ENCODE measurements at places on chromosomes 5 and 9.

DNA sequence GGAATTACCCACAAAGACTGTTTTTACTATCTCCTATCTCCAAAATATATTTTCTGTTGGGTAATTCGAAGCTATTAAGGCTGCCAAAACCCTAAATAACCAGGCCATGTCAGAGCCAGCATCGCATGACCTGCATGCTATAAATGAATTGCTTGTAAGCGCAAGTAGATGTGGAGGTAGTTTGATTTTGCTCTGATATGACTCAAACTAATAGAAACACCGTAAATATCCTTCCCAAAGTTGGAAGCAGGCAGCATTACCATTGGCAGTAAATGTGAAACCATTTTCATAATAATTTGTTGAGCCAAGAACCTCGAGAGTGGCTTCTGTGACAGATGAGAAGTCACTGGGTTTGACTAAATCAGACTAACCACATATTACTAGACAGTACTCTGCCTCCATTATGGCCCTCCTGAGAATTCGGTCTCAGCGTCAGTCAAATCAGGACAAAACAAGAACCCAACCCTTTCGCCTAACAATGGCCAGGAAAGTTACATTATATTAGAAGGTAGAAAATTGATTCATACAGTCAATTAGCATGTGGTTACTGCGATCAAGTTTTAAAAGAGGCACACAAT lies 289.8 kb downstream of the SPOCK1 start:
- no peak for DNase-seq

GRCh38 chr9:134396258-134396742 lies 70.0 kb downstream of the RXRA start:
- no peak for DNase-seq

- no peak for DNase-seq
These were observed 340.4 kb downstream of the SPOCK1 start for GRCh38 chr5:137158691-137159090.

- DNase-seq = peak; percentile 87
These were observed 19.1 kb downstream of the TNFSF8 start for GRCh38 chr9:114911167-114911821.

DNA sequence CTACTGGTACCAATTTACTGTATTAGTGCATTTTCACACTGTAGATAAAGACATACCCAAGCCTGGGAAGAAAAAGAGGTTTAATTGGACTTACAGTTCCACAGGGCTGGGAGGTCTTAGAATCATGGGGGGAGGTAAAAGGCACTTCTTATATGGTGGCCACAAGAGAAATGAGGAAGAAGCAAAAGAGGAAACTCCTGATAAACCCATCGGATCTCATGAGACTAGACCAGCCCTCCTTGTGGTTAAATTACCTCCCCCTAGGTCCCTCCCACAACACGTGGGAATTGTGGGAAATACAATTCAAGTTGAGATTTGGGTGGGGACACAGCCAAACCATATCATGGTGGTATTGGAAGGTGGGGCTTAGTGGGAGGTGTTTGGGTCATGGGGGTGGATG lies 56.5 kb upstream of the SPDL1 start:
- DNase-seq = no peak

GRCh38 chr5:3187771-3188425 lies 407.7 kb upstream of the IRX1 start:
- peak; percentile 6 for DNase-seq

- DNase-seq = no peak
These were observed 12.4 kb upstream of the SIL1 start for GRCh38 chr5:139210585-139210984.

DNA sequence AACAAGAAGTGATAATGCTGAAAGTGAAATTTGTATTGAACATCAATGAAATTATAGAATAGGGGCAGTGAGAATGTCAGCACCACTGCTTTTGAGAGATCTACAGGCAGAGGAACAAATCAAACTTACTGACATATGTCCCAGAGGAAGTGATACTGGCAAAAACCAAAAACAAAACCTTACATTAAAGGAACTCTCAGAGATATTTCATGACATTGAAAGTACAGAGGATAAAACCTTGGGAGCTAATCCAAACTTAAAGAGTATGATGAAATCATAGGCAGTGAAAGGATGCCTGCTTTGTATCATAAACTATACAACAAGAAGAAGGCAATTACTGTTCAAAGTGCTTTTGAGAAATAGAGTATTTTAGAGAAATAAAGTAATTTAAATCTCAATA lies 90.4 kb upstream of the SV2C start:
- DNase-seq = no peak

GRCh38 chr5:41754857-41755256 lies 115.4 kb downstream of the OXCT1 start:
- DNase-seq = no peak

- DNase-seq = no peak
These were observed 624.2 kb downstream of the KCTD16 start for GRCh38 chr5:144794922-144795321.

DNA sequence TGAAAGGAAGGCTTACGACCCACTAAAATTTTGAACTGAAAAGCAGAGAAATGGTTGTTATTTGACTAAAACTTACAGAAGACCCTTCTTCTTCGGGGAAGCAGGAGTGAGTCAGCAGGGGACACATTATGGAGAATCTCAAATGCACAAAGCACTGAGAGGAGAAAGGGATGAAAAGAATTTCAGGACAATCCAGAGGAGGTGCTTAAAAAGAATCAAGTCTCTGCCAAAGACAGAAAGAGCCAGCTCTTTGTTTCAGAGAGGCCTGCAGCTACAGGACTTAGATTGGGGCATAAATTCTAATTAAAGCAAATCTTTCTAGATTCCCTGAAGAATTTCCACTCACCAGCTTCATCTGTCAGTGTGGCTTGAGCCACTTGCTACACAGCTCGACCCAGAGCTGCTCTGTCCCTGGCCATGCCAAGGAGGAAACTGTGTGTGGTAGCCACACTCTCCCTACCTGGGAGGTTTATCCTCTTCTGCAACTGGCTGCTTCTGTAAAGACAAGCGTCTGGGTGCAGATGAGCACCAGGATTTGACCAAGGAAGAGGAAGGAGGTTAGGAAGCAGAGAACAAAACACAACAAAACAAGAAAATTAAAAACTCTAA lies 89.9 kb downstream of the SEMA5A start:
- no peak for DNase-seq

- no peak for DNase-seq
These were observed 29.6 kb downstream of the RGS3 start for GRCh38 chr9:113493203-113493520.

DNA sequence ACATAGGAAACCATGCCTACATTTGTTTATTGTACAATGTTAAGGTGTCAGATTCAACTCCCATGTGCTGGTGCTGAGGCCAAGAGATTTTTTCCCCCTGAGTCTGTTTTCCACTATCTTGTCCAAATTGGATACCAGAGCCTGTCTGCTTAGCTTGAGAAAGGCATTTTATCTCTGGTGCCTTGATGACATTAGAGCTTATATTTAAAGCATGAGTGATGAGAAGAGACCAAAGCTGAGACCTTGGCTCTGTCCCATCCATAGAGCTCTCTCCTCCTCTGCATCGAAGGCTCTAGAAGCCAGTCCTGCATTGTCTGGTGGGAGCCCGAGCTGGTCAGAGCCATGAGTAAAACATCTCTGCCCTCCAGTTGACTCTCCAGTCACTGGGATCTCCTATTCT lies 10.4 kb upstream of the PPP2CA start:
- no peak for DNase-seq

GRCh38 chr5:140020601-140021177 lies 22.4 kb downstream of the NRG2 start:
- DNase-seq = no peak

DNA sequence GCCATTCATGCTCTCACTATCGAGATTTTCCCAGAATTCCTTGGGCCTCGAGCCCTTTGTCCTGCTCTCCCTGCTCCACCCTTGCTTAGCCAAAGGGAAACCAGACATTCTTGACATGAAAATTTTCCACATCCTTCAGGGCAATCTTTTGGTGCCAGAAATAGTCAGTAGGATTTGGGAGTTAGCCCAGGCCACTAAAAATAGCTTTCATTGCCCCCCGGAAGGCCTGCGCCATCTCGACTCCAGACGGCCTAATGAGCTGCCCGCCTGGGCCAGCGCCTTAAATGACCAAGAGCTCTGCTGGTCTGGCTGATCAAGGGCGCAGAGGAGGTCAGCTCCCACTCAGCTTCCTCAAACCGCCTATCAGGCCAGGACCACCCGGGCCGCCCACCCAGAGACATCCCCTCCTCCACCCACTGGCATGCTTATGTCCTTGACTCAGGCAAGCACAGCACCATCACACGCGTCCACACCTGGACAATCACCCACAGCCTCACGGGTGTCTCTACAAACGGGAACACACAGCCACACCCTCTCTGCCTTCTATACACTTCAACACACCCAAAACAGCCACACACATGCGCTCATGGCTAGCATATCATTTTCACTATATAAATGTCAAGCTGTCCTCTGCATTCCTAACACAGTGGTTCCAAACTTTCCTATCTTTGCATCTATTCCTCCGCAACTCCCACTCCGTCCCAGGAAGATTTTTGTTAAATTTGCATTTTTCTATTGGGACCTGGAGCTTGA lies 20.9 kb downstream of the DUSP1 start:
- no peak for DNase-seq

DNA sequence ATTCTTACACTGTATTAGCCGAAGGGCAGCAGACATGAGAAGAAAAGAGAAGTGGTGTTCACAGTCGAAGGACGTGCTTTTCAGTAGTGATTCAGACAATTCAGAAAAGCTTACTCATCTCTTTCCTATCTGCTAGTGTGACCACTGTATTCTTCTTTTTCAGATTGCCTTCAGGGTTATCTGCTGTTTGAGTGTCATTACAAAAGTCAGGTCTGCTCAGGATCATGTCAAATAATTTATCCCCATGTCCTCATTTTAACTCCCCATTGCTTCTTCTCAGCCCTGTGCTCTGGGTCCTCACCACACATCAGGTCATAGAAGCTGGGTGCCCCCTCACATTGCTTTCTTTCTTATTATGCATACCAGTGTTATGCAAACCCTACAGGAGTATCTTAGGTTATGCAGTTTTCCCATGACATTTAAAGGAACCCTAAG lies 394.0 kb downstream of the CETN3 start:
- peak; percentile 34 for DNase-seq

DNA sequence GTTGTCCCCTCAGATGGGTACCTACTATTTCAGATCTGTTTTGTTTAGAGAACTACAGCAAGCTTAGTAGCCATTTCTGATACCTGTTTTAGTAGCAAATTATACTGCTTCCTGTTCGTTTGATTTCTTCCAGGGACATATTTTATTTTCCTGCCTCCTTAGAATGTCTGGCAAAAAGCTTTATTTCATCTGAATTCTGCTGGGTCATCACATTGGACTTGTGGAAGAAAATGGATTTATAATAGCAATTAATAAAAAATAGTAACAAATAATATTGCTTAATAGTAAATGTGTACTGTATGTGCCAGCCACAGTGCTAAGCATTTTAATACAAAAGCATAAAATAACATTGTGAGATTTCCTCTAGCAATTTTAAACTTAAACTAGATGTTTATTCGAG lies 79.4 kb downstream of the SH3GL2 start:
- DNase-seq = no peak

GRCh38 chr9:127742435-127743088 lies 7.5 kb upstream of the TOR2A start:
- peak; percentile 71 for DNase-seq

- DNase-seq = no peak
These were observed 24.5 kb downstream of the IGIP start for GRCh38 chr5:140150201-140150600.

- no peak for DNase-seq
These were observed 6.6 kb upstream of the ENC1 start for GRCh38 chr5:74647096-74647495.
